Mesothelial cell of epicardium (in vitro differentiated cells): ENCODE measurements at places on chromosomes 1 and 21. TPM values are rescaled to one million over a fixed set of nuclear protein-coding genes. Genes with fewer than 3 reads are reported as not detected.

GRCh38 chr21:29367335-29367734 lies 68.6 kb downstream of the BACH1 start:
- no peak for DNase-seq
- H3K27me3 ChIP-seq, result no peaks in the 10 kb centered on the region
- no peaks in the 10 kb centered on the region for H3K4me1 ChIP-seq

- no peak overlapping the region for H3K4me3 ChIP-seq
- H3K36me3 ChIP-seq, result no peaks in the 10 kb centered on the region
- H3K27ac ChIP-seq, result no peak overlapping the region
- H3K4me1 ChIP-seq, result no peaks in the 10 kb centered on the region
- DNase-seq, result no peak
Observed at GRCh38 chr21:34640858-34641257, 25.9 kb upstream of the RCAN1 start.

DNA sequence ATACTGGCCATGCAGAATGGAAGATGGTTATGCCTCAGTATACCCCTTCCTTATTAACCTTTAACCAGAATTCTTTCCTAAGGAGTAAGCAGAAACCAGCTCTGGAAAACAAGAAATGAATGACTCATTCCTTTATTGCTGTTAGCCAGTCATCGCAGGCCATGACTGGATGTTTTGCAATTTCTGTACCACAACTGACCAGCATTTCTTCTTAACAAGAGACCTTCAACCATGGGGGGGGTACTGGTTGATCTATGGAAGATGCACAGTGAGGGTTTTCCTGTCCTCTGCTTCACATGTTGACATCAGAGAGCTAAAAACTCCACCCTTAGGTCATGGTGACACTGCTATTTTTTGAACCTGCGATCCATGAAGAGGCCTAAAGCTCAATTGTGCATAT lies 28.0 kb upstream of the RNF2 start:
- peaks cover 5% of the 10 kb centered on the region for H3K4me1 ChIP-seq
- H3K27ac ChIP-seq, result no peak overlapping the region
- no peak for DNase-seq
- H3K4me3 ChIP-seq, result no peak overlapping the region

DNA sequence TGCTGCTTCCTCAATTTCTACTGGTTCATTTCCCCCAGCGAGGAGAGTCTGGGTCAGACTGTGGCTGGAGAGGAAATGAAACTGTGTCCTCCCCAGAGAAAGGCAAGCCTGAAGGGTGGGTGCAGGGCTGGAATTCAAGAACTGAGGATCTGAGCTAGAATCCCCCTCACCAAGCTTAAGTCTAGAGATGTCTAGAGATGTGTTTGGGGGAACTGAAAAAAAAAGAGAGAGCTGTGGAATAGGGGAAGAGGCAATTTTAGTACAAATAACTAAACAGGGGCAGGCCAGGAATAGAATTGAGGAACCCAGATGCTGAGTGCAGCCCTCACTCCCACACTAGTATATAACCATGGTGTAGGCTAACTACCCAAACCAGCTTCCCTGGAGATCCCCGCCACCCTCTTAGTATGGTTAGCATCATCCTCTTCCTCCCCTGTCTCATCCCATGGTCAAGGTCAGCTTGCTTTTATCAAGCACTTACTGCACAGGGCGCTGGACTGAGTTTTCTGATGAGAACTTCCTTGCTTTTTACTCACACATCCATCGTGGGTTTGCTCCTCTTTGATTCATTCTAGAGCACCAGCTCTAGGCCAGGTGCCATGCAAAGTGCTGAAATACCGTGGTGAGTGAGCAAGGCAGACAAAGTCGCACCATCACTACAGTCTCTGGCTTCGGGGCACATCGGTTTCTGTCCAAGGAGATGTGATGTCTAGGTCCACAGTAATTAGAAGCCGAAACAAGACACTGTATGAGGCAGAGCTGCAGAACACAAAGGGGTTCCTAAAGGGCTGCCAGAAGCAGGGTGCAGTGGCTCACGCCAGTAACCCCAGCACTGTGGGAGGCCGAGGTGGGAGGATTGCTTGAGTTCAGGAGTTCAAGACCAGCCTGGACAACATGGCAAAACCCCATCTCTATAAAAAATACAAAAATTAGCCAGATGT lies 112.9 kb upstream of the IPO9 start:
- DNase-seq, result no peak
- no peak overlapping the region for H3K27ac ChIP-seq
- no peak overlapping the region for H3K4me3 ChIP-seq
- H3K27me3 ChIP-seq, result no peaks in the 10 kb centered on the region

- no peaks in the 10 kb centered on the region for H3K36me3 ChIP-seq
- DNase-seq, result no peak
- H3K27ac ChIP-seq, result no peak overlapping the region
- no peaks in the 10 kb centered on the region for H3K4me1 ChIP-seq
- peaks cover 18% of the 10 kb centered on the region for H3K27me3 ChIP-seq
- H3K4me3 ChIP-seq, result no peak overlapping the region
Observed at GRCh38 chr1:4591926-4592325, 62.5 kb upstream of the AJAP1 start.

Gene MAP3K6
- 10.3 to 13.7 TPM (median 11.8 TPM) in 3 replicates for total RNA-seq
